ENCODE measurements at places on chromosomes 2 and 18.

DNA sequence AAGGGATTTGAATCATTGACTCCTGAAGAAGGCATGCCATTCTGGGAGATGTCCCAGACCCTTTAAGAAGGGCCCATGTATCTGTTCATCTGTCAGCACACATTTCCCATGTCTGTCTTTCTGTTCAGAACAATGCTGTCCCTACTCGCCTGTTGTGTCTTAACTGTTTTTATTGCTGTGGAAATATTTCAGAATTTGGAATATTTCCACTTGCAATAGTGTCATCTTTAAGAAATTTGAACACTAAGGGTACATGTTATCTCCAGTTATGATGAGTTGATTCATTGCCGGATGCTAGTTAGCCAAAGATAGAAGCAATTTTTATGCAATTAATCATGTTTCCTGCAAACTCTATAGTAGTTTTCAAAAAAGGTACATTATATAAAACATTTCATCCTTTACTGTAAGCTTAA is 36.9 kb upstream of the NT5C1B start:
- DNase-seq: no peak

GRCh38 chr2:31578316-31578715 is 2.4 kb downstream of the SRD5A2 start:
- no peak for DNase-seq

DNA sequence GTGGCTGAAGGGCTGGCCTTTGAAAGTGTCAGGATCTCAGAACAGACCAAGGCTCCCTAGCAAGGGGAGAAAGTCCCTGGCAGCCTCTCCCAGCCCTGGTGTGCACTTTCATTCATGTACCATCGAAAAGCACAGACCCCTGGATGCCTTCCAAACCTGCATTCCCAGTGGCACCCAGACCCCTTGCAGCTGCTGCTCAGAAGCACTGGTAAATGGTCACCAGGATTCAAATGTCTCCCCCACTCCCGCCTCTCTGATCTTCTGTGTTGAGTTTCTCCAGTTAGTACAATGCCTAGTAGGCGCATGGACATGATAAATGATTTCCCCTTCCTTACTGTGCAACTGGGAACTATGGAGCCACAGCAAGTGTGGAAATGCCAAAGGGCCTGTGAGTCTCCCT is 180.0 kb downstream of the GLI2 start:
- DNase-seq: no peak

DNA sequence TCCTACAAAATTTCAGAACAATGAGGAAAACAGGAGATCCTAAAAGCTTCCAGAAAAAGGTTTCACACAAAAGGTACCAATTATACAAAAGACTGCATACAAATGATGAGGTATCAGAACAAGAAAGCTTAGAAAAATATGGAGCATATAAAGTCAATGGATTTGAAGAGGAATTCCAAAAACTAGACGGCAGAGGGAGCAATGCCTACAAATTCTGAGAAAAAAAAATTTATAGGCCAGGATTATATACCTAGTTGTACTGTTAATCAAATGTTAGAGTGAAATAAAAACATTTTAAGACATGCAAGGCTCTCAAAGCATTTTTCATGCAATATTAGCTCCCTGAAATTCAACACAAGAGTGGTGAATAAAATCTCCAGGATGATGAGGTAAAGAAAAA is 106.2 kb downstream of the ZRANB3 start:
- no peak for DNase-seq

- DNase-seq: no peak
Observed at GRCh38 chr2:199191461-199191860, 266.3 kb downstream of the SATB2 start.

GRCh38 chr2:105919826-105920225 is 175.1 kb downstream of the NCK2 start:
- peak; percentile 70 for DNase-seq

GRCh38 chr2:37779611-37780386 is 108.4 kb upstream of the CDC42EP3 start:
- no peak for DNase-seq

DNA sequence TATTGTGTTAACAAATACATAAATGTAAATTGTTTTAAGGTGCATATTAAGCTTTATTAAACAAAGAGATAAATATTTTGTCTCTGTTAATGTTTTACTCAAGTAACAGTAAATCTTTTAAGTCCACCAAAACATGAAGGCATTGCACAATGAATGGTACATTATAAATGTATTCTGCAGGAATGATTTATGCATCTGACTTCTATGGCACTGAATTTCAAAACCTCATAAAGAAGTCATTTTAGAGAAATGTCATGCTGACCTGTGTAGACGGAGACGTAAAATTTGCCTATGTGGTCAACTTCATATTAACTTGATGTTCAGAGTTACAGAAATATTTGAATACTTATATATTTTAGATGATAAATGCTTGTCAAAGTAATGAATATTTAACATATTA is 194.7 kb downstream of the BABAM2 start:
- no peak for DNase-seq

DNA sequence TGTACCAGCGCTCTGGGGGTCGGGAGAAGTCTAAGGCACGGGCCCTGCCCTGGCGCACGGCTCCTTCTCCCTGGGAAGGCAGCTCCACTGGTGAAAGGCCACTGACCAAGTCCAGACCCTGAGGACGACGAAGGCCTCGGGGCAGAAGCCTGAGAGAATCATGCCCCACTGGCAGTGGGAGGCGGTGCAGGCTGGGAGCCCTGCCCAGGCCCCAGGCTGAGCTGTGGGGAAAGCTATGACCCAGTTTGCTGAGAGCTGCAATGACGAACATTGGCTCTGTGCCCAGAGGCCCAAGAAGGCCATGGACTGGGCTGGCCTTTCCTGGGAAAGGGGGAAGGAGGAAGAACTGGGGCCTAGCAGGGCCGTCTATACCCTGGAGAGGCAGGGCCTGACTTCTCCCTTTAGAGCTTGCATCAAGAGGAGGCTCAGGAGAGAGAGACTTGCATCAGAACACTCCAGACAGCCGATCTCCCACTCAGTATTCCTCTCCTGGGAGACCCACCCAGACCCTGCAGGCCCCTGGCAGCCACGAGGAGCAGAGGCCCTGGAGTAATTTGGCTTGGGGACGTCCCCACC is 32.9 kb downstream of the HS1BP3 start:
- no peak for DNase-seq

GRCh38 chr2:160373666-160374065 is 119.9 kb downstream of the RBMS1 start:
- DNase-seq: no peak

- DNase-seq: no peak
Observed at GRCh38 chr2:64115808-64116598, 28.2 kb downstream of the PELI1 start.

DNA sequence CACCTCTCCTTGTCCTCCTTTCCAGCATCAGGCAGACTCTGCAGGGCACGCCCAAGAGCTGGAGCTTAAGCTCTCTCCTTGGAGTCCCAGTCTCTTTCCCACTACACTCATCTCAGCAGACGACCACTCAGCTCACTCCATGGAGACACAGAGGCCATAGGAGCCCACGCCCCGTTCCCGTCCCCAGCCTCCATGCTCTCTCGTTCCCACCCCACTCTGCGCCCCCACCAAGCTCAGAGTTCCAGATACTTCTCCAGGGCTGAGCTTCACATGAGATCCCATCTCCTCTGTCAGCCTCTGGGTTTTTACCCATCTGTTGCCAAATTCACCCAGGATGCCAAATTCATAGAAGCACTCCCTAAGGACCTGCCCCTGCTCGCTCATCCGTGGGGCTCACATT is 87.3 kb downstream of the MALT1 start:
- DNase-seq: peak; percentile 37

DNA sequence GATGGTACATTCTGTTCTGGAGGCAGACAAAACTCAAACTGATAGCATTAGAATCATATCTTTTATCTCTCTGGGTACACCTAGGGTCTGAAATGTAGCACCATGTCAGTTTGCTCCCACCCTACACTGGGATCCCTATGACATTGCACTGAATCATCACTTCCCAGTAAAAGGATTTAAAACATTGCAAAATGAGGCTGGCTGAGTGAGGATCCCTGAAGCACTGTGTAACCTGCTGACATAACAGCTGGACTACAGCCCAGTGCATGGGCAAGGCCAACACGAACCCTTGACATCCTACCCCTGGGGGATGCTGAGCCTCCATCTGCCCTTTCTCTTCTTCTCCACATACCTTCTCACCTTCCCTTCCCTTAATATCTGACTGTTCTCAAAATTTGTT is 253.2 kb downstream of the TTC32 start:
- no peak for DNase-seq

GRCh38 chr18:50053111-50053510 is 141.8 kb downstream of the MYO5B start:
- DNase-seq: no peak

DNA sequence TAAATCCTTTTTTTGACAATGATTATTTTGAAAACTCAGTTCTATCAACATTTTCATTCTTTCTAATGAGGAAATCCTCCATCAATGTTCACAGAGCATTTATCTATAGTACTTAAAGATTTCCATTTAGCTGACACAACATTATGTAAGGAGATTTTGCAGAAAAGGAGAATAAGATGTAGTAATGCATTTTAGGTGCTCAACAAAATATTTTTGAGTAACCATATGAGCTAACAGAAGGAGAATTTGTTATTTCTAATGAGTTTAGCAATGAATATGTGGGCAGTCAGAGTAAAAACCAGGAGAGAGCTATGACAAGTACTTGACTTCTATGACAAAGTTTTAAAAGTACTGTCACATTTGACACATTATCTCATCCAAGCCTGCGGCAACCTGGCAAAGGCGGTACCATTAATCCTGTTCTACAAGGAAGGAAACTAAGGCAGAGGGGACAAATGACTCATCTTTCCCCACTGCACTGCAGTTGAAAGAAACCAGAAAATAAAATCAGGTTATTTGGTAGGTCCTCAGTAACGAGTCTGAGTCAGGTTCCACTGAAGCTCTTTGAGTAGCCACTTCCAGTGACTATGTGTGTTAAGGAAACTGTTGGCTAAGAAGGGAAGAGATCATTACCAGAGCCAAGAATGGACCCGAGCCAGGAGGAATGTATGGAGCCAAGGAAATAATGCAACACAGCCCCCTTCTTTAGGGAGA is 134.1 kb upstream of the ITGB6 start:
- no peak for DNase-seq

GRCh38 chr2:237120916-237121315 is 35.2 kb downstream of the COPS8 start:
- DNase-seq: no peak

GRCh38 chr2:27291865-27292264 is 9.6 kb downstream of the TRIM54 start:
- no peak for DNase-seq

- no peak for DNase-seq
Observed at GRCh38 chr18:73774811-73775509, 372.7 kb downstream of the FBXO15 start.

DNA sequence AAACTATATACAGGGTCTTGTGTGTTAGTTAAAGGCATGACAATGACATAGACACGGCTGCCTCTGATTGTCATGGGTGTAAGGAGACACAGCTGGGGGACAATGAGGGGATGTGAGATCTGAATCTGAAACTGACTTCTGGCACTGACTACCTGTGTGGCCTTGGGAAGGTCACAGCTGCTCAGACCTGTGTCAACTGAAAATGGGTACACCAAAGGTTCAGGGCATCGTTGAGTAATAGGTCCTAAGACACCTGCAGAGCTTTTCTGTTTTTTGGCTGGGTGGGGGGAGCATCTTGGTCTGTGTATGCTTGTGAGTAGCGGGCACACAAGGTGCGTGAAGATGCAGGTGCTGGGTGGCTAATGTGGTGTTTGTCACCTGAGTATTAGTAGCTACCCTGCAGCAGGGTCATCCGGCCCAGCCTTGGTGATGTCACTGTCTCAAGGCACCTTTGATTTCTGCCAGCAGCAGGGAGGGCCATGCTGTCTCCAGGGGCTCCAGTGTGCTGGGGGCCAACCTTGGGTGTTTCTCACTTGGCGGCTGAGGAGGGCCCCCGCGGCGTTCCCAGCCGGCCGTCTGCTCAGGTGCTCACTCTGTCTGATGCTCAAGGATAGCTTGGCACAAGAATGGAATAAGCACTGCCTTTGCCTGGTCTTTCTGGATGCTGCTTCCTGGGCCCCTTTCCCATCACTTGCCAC is 53.1 kb upstream of the HS6ST1 start:
- no peak for DNase-seq

GRCh38 chr2:8985561-8986326 is 17.7 kb downstream of the MBOAT2 start:
- DNase-seq: no peak

DNA sequence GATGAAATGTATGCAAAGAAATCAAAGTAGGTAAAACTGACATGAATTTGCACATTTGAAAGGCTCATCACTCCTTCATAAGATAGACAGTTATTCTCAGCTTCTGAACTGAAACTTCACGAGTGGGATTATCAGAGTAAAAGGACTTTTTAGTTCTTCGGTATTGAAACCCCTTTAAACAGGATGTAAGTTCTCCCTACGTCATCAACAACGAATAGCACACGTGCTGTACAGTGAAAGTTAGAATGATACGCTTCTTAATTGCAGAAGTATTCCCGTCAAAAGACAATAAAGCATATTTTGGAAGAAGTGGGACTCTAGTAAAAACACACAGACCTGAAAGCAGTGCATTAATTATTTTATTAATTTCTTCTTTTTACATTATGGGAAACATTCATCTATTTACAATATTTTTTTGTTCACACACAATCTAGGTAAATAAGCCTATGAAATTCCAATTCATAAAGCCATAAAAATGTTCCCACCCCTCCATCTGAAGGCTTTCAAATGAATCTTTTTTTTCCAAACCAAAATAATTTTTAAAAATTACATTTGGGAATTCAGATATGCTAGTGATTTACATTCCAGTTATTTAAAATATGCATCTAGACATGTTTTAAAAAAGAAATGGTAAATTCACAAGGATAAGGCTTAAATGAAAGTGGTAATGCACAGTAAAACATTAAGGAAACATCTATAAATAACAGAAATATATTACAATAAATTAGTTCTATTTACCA is 45.9 kb downstream of the TGIF1 start:
- no peak for DNase-seq

- no peak for DNase-seq
Observed at GRCh38 chr2:65554765-65555591, 122.6 kb upstream of the SPRED2 start.

DNA sequence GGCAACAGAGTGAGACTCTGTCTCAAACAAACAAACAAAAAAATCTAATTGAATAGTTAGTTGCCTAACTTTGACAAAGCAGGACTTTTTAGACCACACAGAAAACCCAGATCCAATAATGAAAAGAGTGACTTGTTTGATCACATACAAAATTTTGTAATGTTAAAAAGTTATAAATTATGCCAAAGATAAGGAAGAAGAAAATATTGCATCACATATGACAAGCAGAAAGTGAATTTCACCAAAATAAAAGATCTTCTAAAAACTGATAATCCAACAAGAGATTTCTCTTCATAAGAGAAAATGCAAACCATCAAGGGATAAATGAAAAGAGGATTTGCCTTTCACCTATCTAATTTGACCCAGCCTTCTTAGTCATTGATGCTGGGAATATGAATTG is 2.8 kb upstream of the RMP24 start:
- no peak for DNase-seq

DNA sequence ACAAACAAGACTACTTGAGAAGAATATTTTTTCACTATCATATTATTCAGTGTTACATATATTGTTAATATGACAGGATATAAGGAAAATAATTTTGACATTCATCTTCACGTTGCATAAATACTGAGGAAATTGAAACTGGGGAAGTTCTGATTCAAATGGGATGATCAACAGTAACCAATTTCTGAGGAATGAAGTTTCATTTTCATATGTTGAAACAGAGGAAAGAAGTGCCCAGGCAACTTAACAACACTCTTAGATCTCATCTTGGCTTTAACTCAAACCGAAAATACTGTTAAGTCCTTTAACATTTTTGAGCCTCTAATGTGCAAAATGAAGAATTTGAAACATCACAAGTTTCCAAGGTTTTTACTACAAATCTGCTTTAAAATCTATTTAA is 612.2 kb upstream of the VRK2 start:
- DNase-seq: no peak
